ENCODE measurements at places on chromosomes 2 and 18.

- no peak for DNase-seq
Observed at GRCh38 chr2:240932724-240933047, 26.6 kb downstream of the CROCC2 start.

DNA sequence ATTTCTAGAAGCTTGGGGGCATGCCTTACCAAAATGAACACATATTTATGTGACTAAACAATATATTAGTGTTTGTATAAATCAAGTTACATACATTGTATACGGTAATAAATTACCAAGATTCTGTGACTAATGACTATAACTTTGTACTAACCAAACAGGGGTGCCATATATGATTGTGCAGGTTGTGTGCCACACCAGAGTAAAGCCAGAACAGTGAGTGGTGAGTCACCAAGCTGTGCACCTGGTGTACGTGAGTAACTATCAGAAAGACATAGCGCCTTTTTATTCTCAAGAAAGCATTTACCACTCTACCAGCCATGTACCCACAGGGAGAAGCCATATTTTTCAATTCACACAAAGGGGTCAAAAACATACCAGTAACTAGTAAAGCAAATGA, 453.2 kb upstream of the PIK3C3 start:
- no peak for DNase-seq

- DNase-seq: no peak
Observed at GRCh38 chr2:46096260-46096659, 200.9 kb upstream of the EPAS1 start.

- DNase-seq: no peak
Observed at GRCh38 chr18:78862395-78862794, 117.2 kb upstream of the SALL3 start.

DNA sequence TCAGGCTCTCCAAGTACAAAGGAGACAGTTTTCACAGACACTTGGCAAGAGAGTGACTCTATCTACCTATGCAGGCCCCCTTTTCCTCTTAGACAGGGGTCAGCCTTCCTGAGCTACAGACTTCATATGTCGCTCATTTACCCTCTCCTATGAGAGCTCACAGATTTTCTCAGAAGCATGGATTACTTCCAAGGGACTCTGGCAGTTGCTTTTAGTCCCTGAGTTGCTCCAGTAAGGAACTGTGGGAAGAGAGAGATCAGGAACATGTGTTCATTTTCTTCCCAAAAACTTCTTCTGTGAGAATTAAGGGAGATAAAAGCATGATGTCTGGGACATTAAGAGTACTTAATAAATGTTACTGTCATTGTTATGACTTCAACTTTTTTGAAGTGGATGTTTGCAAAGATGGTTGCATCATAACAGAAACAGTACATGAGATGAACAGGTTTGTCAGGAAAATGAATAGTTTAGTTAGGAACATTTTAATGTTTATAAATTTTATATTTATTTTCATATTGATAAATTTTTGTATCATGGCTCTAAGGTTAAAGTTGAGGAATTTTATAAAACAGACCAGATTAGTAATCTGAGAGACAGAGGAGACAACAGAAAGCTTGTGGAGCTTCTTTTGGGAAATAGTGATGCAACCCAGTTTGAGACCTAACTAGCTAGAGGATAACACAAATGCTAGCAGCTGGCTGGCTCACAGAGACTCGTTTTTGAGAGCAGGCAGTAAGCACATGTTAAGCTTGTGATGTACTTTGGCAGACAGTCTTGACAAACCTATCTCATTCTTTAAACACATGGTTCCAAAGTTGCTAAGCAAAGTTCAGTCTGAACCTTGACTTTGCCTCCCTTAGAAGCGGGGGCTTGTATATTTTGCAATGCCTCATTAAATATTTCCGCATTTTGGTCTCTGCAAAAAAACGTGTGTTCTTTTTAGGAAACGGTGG, 21.7 kb upstream of the UGP2 start:
- no peak for DNase-seq

GRCh38 chr18:11672846-11673454, 16.1 kb upstream of the GNAL start:
- DNase-seq: no peak

DNA sequence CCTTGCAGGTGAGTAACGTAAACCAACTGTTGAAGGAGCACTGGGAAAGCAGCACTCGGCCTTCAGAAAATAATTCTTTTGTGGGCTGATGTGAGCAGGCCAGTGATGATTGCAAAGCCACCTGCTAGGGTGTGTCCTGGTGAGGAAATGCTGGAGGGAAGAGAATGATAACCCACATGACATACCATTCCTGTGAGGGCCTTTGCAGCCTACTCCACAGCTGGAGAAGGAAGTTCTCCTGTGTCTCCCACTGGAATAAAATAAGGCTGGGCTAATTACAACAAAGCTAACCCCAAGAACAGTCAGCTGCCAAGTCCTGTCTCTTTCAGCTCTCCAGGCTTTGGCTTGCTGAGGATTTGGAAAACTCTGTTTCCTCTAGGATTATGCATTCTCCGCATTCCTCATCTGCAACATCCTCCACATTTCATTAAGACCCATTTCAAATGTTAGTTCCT, 16.7 kb upstream of the DSG1 start:
- DNase-seq: no peak

DNA sequence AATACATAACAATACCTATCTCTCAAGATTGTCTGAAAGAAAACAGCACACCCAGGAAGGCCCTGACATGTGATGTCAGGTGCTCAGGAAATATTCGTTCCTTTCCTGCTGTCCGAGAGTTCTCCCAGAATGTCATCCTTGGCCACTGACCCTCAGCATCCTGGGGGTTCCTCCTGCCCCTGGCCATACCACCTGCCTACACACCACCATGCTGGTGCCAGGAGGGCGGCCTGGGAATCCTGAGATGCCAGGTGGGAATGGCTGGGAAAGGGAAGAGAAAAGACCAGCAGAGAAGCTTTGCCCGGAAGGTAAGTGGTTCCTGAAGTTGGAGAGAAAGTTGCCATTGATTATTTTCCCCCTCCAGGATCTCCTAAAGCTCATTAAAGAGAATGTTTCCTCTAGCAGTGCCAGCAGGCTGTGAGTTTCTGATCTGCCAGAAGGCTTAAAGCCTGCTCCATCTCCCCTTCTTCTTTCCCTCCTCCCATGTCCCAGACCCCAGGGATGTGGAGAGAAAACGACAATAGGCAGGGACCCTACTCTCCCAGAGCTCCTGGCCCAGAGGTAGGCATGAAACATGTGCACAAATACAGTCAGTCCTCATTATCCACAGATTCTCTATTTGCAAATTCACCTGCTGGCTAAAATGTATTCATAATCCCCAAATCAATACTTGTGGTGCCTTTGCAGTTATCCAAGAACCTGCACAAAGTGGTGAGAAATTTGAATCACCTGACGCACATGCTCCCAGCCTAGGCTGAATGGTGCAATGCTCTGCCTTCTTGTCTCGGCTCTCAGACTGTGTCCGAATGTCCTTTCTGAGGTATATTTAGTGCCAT, 147.1 kb upstream of the MYCN start:
- DNase-seq: no peak

DNA sequence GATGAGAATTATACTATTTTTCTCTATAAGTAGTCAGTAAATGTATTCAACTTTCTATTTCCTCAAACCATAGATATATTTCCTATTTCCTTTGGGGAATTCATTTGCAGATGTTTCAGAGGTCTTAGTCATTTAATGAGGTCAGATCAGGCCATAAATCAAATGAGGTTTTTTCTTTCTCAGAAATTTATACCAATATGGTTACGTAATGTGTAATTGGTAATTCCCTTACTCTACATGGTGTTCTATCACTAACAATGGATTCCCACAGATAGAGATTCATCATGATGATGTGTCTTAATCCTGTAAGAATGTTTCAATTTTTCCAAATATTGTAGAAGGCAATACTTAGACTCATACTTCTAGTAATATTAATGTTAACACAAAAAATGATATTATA, 108.0 kb downstream of the DPP4 start:
- DNase-seq: no peak

- DNase-seq: no peak
Observed at GRCh38 chr2:1893856-1894255, 149.5 kb upstream of the PXDN start.

DNA sequence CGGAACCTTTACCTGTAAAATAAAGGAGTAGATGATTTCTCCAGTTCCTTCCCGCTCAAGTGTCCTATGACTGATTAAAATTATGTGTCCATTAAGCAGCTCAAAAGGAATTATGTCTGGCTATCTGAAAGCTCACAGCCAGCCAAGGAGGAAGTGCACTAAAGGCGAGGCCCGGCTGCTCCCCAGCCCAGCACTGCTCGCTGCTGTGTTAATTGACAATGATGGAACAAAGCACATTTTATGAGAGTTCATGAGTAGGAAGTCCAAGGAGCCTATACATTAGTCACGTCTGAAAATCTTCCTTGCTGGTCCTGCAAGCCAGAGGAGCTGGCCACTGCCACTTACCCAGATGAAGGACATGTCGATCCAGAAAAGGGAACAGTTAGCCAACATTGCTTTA, 14.3 kb downstream of the TTC32 start:
- DNase-seq: no peak

GRCh38 chr2:234679741-234680687, 183.1 kb upstream of the ARL4C start:
- DNase-seq: no peak

DNA sequence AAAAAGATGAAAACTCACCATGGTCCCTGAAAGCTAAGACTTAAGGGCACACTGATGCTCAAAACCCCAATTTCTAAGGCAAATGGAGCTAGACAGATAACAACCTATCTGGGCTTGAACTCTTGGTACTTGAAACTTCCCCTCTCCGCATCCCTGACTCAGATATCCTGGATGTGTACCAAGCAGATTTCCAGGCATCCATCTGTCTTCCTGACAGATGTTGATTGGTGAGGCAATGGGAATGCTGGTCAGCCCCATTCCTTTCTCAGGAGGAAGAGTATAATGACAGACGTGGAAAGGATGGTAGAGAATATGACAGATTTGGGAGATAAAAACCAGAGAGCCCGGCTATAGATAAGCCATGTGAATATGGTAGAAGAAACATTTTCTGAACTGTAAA, 69.2 kb downstream of the ADD2 start:
- DNase-seq: no peak

DNA sequence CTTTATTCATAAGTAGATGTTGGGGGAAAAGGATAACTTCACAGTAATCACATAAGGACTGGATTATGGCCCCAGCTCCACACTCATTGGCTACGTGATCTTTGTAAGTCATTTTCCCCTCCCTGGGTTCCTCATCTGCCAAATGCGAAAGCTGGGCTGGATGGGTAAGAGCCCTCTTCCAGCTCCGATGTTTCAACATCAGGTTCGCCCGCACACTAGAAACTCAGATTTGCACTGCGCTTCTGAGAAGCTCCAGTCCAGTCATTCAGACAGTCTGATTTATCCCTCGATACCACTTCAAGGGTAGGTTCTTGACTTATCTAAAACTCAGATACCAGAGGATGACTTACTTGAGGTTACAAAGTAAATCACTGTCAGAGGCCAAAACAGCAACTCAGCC, 31.0 kb upstream of the RMDN2 start:
- no peak for DNase-seq

DNA sequence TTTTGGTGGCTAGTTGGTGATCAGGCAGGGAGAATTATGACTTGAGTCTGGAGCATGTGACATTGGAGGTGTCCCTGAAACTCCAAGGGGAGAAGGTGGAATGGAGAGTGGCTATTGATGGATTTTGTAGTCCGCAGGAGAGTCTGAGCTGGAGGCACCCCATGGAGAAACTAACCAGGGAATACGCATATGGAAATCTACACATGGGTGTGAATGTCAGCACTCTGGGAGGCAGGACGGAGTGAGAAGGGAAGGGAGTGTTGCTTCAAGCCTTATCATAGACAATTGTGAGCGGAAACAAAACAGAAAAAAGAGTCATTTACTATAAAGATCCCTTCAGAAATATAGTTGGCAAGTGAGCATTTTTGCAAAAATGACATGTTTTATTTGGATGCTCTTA, 667 bp upstream of the SCYGR4 start:
- DNase-seq: no peak

GRCh38 chr2:72112981-72113846, 34.4 kb downstream of the CYP26B1 start:
- no peak for DNase-seq

DNA sequence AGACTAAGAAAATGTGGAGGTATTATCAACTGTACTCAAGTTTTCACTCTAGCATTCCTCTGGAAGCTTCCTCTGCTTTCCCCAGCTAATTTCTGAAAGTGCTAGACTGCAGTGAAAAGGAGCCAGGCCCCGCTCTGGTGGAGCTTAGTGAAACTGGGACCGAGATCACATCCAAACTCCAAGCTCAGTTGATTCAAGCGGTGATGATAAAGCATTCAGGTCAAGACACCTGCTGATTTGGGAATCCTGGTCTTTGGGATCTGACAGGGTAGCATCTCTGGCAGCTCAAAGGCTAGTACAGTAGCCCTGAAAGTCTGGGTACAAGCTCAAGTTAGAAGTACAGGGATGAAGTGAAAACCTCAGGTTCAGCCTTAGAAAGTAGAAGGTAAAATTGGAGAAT, 120.2 kb upstream of the CRIM1 start:
- no peak for DNase-seq

GRCh38 chr2:74373985-74374384, 6.1 kb downstream of the DCTN1 start:
- no peak for DNase-seq

DNA sequence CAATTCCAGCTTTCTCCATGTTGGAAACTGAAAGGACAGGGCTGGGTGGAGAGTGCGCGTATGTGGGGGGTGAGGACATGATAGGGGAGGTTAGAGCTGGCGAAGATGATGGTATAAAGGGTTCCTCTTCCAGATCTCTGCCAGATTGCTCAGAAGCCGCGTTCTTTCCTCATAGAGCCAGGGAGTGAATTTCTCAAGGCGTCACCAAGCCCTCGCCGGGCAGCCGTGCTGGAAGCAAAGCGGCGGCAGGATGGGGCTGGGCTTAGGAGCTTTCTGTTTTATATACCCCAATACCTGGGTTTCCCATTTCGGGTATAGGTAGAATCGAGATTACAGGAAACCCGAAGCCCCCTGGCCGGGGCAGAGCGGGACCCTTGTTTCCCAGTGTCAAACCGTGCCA, 43.8 kb downstream of the DDX18 start:
- no peak for DNase-seq

- DNase-seq: no peak
Observed at GRCh38 chr2:159859583-159859982, 61.6 kb upstream of the CD302 start.

DNA sequence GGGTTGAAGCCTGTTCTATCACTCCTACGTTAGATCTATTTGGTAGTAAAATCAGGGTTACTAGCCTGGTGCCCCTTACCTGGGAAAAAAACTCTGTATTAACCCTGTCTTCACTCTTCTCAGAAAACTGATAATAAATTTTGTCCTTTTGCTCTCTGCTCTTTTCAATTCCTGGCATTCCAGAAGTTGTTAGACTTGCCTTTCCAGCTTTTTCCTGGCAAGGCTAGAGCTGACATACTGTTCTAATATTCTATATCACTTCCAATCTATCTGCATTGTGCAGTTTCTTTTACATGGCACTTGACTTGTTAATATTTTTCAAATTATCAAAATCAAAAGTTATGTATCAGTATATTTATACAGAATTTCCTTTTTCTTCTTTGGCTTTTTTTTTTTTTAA, 162.2 kb downstream of the FIGN start:
- no peak for DNase-seq

Data from GDM1 (cell line).